ENCODE measurements at places on chromosomes 6 and 20. TPM values are rescaled to one million over a fixed set of nuclear protein-coding genes. Genes with fewer than 3 reads are reported as not detected.

DNA sequence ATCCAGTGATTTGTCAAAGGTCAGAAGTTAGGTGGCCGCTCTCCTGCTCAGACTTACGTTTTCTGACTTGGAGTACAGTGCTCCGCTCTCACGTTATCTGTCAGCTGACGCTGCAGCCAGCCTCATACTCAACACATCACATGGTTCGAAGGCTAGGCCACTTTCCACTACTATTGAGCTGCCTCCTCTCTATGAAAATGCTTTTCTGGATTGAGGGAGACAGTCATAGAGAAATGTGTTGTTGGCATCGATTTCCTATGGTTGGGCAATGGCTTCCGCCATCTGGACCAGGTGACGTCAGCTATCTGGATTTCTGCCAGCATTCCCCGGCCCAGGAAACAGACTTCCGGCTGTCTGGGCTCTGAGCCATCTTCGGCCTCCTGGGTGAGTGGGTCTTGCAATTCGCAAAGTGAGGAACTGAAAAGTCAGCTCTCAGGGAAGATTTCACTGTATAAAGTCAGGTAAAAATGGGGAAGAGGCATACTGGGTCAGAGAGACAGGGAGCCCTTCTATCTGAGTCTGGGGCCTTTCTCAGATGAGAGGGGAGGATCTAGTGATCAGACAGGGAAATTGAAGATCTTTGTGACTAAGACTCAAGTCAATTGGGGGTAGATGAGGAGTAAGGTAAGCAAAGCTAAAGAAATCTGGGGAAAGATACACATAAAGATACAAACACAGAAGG is 37.5 kb upstream of the IER3 start:
- DNase-seq: peak; percentile 94

- DNase-seq: no peak
These were observed 151.6 kb downstream of the SASH1 start for GRCh38 chr6:148494226-148494625.

DNA sequence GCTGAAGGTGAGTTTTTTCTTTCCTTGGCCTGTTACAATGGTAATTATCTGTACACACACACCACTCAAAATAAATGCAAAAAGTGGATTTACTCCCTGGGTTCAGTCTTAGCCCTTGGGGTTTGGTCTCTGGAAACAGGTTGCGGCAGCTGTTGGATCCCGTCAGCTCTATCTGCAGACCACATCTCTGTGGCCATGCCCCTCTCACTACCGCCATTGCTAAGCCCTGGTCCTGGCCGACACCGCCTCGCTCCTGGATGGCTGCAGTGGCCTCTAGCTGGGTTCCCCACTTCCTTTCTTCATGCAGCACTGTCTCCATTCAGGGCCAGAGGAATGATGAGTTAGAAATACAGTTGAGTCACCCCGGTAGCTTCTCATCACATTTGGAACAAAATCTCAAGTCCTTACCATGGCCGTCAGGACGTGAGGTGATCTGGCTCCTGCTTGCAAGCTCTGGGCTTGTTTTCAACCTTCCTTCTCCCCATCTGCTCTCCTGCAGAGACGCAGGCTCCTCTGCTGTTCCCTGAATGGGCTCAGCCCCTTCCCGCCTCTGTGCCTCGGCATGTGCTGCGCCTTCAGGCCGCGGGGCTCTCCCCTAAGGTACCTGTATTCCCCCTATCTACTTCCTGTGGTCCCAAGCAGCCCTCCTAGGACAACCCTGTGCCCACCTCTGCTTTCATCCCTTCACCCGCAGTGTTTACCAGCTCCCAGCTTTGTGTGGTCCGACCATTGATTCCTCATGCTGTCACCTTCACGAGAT is 38.0 kb downstream of the EFCAB8 start:
- DNase-seq: no peak

GRCh38 chr20:41118632-41119031 is 18.7 kb upstream of the PLCG1 start:
- DNase-seq: no peak

DNA sequence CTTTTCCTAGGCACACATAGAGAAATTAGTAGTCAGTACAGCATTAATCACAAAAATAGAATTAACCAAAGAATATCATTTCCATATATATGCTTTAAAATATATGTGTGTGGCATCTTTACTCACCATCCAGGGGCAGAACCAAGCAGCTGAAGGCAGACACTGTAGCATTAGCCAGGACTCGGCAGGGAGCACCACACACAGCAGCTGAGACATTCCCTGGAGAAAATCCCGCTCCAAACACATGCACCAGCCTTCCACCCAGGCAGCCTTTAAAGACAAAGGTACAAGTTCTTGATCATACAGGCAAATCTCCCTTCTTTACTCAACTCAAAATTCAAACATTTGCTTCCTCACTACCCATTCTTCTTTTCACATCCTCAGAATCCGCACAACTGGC is 64.7 kb downstream of the PKHD1 start:
- no peak for DNase-seq

DNA sequence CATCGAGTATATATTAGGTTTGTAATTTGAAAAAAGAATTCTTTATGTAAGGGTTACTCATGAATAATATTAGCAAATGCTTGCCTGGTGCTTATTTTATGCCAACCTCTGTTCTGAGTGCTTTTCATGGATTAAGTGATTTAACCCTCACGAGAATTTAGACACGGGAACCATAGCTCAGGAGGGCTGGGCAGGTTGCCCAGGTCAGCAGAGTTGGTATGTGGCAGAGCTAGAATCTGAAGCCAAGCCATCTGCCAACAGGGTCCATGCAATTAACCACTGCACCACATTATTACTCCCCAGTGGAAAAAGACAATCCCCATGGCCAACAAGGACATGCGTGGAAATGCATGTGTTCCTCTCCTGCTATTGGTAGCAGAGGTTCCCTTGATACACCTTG is 345.6 kb downstream of the CDC5L start:
- DNase-seq: no peak

- no peak for DNase-seq
These were observed 514 bp downstream of the ORC3 start for GRCh38 chr6:87590417-87590880.

- no peak for DNase-seq
These were observed 36.9 kb downstream of the BMP6 start for GRCh38 chr6:7762760-7763159.

- no peak for DNase-seq
These were observed 292.6 kb downstream of the GMDS start for GRCh38 chr6:1952740-1953360.

DNA sequence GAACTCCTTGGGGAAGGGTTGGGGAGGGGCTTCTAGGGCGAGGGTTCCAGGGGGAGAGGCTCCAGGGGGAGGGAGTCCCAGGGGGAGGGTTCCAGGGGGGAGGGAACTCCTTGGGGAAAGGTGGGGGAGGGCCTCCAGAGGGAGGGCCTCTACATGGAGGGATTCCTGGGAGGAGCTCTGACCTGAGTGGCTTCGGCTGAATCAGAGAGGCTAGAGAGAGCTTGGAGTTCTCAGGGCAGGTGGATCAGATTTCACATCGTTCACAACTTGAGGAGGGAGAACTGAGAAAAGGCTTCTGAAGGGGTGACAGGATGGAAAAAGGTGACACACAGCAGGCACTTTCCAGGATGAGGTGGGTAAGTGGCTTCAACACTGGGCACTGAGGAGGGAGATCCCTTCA is 49.1 kb downstream of the DAAM2 start:
- no peak for DNase-seq

The PRRT1 gene
- total RNA-seq: 0.51 TPM

The HLA-DQB2 gene
- not detected for total RNA-seq

The BPIFB4 gene
- not detected for total RNA-seq

The PLA2G7 gene
- not detected for total RNA-seq

All from G401 (cell line).